T-helper 9 cell (primary cell): ENCODE measurements at places on chromosomes 7 and 10.

- no peak for DNase-seq
These were observed 209.3 kb downstream of the SDK1 start for GRCh38 chr7:3510101-3511020.

- no peak for DNase-seq
These were observed 96.5 kb downstream of the STRA8 start for GRCh38 chr7:135330088-135330487.

GRCh38 chr7:121020249-121020988 lies 31.9 kb downstream of the CPED1 start:
- DNase-seq: no peak

GRCh38 chr10:125102246-125102645 lies 58.1 kb downstream of the CTBP2 start:
- DNase-seq: no peak

DNA sequence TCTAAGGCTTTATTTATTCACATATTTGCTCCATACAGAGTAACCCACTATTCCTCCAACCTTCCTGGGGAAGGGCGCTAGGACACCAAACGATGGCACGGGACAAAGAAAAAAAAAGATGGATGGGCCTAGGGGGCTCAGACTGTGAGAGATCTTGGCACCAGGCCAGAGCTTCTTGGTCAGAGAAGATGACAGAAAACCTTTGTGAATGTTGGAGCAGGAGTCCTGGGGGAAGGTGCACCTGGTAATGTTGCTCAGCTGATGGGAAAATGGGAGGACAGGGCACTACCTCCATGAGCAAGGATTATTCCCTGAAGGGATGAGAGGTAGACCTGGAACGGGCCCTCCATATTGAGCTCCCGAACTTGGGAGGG lies 1.4 kb upstream of the SH3PXD2A start:
- DNase-seq: no peak

DNA sequence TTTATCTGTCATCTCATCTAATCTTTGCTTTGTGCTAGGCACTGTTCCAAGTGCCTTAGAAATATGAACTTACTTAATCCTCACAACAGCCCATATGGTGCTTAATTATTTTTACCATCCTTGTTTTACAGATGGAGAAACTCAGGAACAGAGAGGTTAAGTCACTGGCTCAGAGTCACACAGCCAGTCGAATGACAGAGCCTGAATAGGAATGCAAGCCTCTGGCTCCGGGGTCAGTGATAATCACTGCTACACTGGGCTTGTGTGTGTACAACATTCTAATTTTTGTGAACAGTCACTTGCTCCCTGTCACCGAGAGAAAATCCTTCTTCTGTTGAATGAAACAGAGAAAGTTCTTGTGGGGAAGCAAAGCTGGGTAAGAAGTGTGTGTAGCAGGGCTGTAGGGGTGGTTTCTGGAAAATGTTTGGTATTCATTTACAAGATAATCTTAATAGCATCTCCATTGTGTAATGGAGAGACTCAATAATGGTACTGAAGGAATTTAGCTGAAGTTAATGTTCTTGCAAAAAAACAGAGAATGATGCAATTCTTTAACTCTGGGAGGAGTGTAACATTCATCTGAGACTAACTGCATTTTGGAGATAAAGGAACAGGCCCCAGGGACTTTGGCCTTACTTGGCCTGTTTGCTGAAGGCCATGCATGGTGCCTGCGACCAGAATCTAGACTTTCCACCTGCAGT lies 290.6 kb downstream of the FRMD4A start:
- no peak for DNase-seq

- no peak for DNase-seq
These were observed 45.1 kb upstream of the PRKG1 start for GRCh38 chr10:51029172-51029641.

DNA sequence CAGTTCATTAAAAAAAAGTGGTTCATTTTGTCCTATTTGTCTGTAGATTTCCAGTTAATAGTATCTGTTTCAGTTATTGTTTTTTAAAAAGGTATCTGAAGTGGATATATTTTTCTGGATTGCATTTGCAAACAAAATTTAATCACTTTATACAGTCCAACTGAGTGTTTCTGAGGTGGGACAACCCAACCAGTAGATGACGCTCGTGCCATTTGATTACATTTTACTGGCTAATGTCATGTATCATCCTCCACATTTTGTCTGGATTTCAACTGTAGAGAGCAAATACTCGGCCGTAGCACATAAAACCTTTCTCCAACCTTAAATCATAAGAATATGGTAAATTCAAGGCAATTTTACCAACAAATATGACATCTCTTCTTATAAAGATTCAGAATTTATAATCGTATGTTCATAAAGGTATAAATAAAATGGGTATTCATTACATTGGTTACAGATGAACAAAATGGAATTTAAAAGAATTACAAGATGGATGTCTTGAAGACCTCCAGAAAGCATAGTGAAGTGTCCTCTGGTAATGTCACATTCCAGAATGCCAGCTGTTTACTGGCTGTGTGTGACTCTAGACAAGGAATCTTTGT lies 789.0 kb downstream of the PHTF2 start:
- no peak for DNase-seq

DNA sequence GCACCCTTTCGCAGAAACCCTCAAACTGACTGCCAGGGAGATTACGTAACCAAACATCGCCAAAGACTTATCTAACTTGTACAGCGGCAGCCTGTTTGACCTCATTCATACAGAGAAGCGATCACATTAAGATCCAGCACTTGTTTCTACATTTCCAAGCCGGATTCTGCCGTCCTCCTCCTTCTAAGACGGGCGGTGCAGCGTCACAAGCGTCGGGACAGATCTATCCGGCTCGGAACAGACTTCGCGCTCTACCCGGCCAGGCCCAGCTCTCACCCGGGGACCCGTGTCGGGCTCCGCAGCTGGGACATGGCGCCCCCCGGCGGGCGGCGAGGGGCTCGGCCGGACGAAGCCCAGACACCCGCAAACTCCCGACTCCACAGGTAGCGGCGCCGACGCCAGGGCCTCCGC lies 373 bp downstream of the H2AZ2 start:
- DNase-seq: peak; percentile 75

DNA sequence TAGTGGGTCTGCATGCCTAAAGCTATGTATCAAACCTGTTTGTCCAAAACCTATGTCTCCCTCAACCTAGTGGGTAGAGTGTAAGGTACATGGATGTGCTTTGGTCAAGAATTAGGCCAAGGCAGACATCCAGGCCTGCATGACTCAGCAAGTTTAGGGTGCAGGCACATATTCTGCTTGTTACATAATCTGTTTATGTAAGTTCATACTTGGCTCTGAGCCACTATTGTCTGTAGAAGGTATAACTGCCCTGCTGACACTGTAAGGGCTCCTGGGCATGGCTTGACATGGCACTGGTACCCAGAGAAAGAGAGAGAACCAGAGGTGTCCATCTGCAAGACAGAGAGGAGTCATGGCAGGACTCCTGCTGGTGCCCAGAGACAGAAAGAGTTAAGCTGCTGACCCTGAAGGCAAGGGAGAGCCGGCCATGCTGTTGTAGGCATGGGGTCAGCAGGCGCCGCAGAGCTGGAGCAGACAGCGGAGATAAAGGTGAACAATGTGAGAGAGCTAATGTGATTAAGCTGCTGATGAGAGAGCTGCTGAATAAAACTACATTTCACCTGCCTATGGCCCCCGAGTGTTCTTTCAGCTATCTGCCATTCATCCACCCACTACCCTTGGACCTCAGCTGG lies 118.5 kb upstream of the TMEM106B start:
- DNase-seq: no peak

- no peak for DNase-seq
These were observed 129.9 kb upstream of the TAC1 start for GRCh38 chr7:97601931-97602457.

DNA sequence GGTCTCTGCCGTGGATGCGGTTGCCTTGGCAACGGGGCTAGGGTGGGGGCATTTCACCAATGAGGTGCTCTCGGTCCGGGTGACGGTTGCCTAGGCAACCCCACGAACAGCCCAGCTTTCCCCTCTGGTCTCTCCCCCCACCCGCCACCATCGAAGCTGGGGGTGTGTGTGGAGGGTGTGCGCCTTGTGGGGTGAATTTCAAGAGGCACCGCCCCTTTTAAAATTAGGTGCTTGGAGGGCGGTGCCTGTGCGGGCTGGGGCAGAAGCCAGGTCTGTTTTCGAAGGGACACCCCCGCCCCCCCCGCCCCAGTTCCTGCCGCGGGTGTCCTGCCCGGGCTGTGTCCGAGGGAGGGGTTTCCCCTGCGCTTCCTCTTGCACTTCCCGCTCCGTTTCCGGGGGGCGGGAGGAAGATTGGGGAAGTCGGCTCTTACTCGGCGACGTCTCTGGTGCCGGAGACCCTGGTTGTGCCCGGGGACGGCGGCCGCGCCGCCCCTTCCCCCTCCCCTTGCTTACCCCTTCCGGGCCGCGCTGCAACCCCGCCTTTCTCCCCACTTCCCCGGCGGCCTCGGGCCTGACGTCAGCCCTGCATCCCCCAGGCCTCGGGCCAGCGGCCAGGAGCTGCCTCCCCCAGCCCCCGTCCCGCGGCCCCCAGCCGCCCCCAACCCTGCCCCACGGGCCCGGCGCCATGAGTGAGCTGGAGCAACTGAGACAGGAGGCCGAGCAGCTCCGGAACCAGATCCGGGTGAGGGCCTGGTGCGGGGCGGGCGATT lies 2.2 kb downstream of the GNB2 start:
- DNase-seq: peak; percentile 89

DNA sequence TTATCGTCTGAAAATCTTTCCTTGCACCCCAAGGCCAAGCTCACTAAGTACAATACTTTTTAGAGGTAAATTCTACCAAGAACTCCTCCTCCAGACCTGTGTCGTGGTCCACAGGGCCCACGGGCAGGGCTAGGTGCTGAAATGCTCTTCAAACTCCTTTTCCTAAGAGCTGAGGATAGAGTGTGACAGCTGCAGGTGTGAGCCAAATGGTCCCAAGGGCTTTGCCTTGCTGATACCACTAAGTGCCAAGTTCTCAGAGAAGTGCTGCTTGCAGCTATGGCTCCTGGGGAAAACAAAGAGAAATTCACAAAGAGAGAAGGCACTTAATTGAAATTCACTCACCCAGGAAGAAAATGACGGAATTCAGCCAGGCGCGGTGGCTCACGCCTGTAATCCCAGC lies 868.9 kb upstream of the AUTS2 start:
- DNase-seq: no peak

DNA sequence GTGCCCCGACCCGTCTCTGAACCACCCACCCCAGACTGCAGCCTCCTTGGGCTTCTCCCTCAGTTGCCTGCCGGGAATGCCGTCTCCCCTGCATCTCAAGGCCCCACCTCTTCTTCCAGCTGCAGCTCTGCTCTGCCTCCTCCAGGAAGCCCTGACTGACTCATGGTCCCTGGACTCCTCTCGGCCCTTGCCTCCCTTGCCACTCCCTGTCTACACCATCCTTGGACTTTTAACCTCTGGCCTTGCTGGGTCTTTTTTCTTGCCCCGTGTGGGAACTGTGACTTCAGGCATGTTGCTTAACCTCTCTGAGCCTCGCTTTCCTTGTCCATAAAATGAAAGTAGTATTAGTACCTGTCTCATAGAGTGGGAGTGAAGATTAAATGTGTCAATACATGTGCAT lies 56.3 kb downstream of the C10orf105 start:
- no peak for DNase-seq
